ENCODE measurements at places on chromosomes 5 and 9.
A peak's percentile ranks its signal among the peaks of the same experiment; 100 is the strongest.

GRCh38 chr9:104808035-104808614 lies 44.2 kb downstream of the NIPSNAP3B start:
- peak; percentile 44 for DNase-seq

GRCh38 chr5:137700282-137700680 lies 35.6 kb downstream of the KLHL3 start:
- DNase-seq = no peak

GRCh38 chr9:128733256-128733655 lies 9.3 kb upstream of the ZDHHC12 start:
- peak; percentile 76 for DNase-seq

- DNase-seq = no peak
These were observed 337.9 kb downstream of the IRX1 start for GRCh38 chr5:3933536-3933935.

GRCh38 chr9:109940561-109940960 lies 160.6 kb downstream of the PALM2AKAP2 start:
- no peak for DNase-seq

DNA sequence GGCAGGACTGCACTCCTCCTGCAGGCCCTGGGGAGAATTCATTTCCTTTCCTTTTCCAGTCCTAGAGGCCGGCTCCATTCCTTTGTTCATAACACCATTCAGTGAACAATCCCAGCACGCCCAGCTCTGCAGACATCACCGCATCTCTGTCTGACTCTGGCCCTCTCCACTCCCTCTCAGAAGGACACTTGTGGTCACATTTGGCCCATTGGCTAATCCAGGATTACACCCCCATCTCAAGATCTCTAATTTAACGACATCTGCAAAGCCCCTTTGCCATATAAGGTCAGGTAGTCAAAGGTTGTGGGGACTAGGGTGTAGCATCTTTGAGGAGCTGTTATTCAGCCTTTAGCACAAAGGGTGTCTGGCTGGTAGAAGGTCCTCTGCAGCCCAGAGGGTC lies 185.0 kb upstream of the DAP start:
- DNase-seq = no peak

DNA sequence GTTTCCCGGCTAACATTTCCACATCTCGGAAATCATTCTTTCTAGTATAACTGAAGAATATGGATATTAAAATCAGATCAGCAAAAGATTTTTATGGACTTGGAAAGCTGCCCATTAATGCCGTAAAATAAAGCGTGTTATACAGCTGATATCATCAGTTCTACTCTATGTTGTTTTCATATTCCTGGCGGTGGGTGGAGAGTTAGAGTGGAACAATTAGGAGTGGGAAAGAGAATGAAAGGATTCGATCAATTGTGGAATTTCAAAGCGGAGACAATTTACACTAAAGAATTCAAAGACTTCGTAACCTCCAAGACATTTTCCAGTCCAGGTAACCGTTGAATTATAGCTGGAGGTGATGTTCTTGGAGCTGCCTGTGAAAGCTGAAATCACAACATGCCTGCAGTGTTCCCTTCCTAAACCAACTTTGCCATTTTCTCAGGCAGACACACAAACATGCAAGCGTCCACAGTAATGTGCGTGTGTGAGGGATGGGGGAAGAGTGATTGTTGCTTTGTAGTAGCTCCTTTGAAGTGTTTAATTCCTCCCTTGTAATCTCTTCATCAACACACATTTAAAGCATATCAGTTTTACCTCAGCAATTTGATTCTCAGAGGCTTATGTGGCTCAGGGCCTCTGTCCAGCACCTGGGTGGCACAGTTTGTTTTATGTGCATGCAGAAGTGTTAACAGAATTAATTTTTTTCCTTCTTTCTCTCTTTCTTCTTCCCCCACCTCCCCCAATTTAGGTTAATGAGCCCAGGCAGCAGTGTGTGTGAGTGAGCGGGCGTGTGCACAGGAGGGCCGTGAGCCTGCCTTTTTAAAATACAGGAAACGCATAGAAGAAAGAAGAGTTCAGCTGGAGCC lies 544.1 kb downstream of the RAB3C start:
- DNase-seq = no peak
